Gastroesophageal sphincter (tissue), 4 donors: ENCODE measurements at places on chromosomes 3 and 15. TPM values are rescaled to one million over a fixed set of nuclear protein-coding genes. Genes with fewer than 3 reads are reported as not detected.

- no peak for ATAC-seq
Measured at GRCh38 chr3:153182501-153183293, 20.7 kb downstream of the RAP2B start.

GRCh38 chr15:49501586-49501985 lies 78.5 kb downstream of the FGF7 start:
- ATAC-seq, result no peak

DNA sequence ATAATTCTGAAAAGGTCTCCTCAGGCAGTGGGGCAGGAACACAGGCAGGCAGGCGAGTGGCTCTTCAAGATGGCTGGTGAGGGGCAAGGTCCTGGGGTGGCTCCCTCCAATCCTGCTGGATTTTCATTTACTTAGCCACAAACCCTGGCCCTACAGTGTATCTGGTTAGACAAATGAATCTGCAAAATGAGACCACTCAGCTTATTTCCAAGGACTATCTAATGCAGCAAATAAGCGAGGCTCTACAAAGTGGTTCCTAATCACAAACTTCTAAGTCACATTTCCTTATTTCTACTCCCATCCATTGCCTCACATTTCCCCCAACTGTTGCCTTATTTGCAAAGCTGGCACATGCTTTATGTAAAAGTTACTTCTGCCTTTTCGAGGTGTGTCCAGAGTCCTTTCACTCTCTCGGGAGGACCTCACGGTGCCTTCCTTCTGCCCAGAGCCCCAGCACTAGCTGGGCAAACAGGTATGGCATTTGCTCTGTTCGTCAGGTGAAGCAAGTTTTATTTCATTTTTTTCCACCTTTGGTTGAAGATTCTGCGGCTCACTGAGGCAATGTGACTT lies 40.5 kb downstream of the CCDC12 start:
- ATAC-seq, result no peak

Gene TRMT10C
- 15.1 TPM for total RNA-seq

GRCh38 chr3:24318677-24319287 lies 175.9 kb downstream of the THRB start:
- no peak for ATAC-seq

- ATAC-seq, result no peak
Measured at GRCh38 chr3:188446766-188447165, 292.8 kb downstream of the LPP start.

Gene SNX22
- total RNA-seq, result 0.13 TPM

DNA sequence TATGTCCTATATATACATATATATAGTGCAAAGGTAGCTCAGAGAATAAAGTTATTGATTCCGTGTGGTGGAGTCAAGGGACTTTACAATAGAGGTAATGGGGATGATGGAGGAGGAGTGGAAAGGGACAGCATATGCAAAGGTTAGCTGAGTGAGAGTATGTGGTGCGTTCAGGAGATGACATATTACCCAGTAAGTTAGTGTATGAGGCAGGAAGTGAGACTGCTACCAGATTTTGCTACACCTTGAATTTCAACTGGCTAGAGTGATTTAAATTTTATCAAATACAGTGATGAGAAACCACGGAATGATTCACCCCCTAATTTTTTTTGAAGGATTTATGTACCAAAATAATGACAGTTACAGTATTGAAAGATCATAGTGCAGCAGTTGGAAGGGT lies 2.8 kb downstream of the ACTL6A start:
- no peak for ATAC-seq

DNA sequence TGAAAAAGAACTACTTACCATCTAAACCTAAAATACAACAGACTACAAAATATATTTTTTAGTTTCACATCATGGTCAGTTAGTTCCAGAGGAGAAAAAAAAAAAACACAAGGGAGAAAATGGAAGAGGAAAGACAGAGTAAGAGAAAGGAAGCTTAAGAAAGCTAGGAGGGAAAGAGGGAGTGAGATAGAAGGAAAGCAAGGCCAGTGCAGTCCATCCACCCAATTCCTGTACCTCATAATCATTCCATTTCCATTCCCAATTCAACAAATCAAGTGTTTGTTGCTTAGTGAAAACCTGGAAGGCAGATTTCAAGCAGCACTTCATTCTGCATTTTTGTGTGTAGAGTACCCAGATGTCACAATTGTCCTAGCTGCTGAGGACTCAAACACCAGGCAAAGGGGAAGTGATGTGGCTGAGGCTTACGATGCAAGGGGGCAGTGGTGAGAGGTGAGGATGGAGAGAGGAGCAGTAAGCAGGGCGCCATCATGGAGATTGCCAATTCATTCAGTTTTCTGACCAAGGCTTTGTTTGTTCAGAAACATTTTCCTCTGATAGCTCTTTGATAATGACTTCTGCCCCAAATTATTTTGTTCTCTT lies 83.6 kb upstream of the GSK3B start:
- no peak for ATAC-seq

DNA sequence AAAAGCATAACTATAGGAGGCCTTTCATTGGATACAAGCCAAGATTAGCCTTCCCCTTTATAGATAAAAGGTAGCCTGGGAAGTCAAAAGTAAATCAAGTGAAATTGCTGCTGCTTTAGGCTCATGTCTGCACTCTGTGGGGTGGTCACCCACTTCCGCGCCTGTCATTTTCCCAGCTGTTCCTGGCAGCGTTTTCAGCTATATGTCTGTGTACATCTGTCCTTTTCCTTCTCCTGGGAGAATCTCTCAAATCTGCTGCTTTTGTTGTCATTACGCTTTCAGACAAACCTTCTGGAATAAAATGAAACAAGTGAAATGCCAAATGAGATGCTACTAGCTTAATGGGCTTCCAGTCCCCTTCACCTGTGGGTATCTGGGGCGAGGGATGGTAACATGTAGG lies 211.8 kb downstream of the MCTP2 start:
- no peak for ATAC-seq

Gene PLA2G4E
- 0.08 TPM for total RNA-seq

DNA sequence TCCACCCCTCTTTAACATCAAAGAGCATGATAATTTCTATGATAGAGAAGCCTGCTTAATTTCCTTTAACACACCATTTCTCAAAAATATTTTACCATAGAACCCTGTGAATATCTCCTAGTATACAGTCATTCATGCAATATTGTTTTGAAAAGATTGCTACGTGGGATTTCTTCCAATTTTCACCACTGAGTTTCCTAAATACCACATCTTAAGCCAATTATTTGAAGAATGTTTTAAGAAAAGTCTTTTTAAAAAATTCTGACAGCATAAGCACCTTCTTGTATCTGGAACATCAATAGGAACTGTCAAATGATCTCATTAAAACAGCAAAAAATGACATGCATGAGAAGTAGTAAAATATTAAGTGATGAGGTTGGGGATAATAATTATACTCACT lies 1126.7 kb downstream of the TUSC7 start:
- no peak for ATAC-seq

Gene NR2E3
- total RNA-seq, result not detected

GRCh38 chr3:180630371-180630770 lies 28.4 kb downstream of the TTC14 start:
- ATAC-seq, result no peak

GRCh38 chr3:16326724-16327349 lies 61.8 kb downstream of the OXNAD1 start:
- ATAC-seq, result no peak

GRCh38 chr3:31962801-31963205 lies 18.3 kb downstream of the OSBPL10 start:
- no peak for ATAC-seq

Gene PLA2G4D
- total RNA-seq, result not detected

Gene ACTRT3
- total RNA-seq, result 5.1 TPM

- no peak for ATAC-seq
Measured at GRCh38 chr3:98568402-98568801, 25.0 kb downstream of the CPOX start.

DNA sequence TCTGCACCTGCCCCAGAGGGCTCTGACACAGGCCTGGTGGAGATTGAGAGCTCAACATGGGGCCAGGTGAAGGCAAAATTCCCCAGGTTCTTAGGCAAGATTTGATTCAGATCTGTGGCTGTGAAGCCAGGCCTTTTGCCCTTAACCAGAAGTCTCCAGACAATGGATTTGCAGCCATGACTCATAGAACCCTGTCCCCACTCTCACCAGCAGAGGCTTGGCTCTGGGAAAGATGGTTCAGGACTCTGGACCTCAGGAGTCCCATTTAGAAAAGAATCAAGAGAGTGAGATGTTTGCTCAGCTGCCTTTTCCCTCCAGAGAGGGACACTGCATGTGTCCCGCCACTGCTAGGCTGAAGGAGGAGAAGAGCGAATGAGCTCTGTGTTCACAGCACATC lies 361.4 kb upstream of the ICE2 start:
- ATAC-seq, result no peak

Gene B3GNT5
- total RNA-seq, result 5.9 TPM

Gene BDH1
- total RNA-seq, result 9.5 TPM

Gene LMAN1L
- total RNA-seq, result not detected

GRCh38 chr3:4139462-4140140 lies 163.6 kb upstream of the SETMAR start:
- no peak for ATAC-seq

Gene TMIE
- total RNA-seq, result not detected

DNA sequence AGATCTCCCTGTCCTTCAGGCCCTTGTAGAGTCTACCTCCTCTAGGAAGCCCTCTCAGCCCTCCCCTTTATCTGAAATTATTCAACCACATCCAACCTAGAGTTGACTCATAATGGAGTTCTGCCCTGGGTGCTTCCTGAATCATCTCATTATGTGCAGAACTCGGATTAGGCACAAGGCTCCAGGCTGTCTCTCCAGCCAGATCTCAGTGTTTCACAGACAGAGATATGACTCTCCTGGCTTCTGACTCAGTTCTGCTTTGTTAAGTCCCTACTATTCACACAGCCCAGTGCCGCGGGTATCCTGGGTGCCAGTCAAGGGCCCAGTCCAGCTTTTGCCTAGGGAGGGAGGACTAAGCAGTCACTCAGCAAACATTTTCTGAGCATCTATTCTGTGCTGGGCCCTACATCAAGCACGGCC lies 9.3 kb downstream of the STRA6 start:
- peak; percentile 48 for ATAC-seq

Gene GOLGA8O
- not detected for total RNA-seq

GRCh38 chr3:159174715-159175692 lies 373.1 kb downstream of the MFSD1 start:
- no peak for ATAC-seq

Gene SLC41A3
- 40.2 TPM for total RNA-seq

GRCh38 chr3:44100298-44100695 lies 141.4 kb upstream of the TOPAZ1 start:
- ATAC-seq, result no peak

DNA sequence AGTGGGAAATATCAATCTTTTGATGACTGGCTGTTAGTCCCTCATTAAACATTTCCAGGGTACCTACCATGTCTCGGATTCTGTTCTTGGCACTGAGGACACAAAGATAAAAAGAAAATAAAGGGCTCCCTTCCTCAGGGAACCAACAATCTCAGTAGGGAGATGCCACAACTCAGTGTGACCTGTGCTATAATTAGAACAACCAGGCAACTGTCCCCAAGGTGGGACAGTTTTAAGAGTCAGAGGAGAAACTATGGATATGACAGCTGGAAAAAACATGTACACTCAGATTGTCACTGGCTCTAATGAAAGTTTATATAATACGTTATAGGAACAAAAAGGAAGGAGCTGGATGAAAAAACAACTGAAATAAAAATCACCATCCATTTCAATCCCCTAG lies 23.3 kb upstream of the CMTM8 start:
- no peak for ATAC-seq

- no peak for ATAC-seq
Measured at GRCh38 chr15:55279746-55280351, 9.8 kb downstream of the RAB27A start.

Gene RAB5A
- 72.8 TPM for total RNA-seq

DNA sequence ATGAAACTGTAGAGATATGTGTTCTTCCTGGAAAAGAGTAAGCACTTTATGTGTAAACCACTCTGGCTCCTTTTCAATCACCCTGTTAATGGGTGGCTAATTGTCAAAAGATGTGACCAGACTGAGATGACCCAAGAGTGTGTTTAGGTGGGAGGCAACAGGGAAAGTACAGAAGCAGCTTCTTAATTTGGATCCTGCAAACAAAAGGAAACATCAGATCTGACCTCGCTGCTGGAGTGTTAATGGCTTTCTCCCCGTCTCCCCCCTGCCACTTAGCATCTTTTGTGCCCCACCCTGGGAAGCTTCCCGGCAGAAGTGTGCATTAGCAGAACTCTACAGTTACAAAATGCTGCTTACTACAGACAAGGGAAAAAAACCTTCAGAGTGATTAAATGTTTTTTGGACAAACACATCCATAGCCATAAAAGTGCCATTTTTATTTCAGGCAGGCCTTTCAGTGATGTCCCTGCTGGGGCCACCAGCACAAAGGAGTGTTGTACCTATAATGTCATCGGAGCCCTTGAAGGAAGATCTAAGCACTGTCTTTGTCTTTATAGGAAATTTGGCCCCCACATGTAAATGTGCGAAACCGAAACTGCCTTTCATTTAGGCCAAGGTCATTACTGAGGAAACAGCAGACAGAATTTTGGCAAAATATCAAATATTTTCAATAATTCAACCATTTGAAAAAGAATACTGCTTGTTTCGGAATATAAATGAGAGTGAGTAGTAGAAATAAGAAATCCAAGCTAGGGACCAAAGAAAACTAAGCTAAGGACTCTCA lies 311.0 kb downstream of the WDR72 start:
- no peak for ATAC-seq

- ATAC-seq, result no peak
Measured at GRCh38 chr3:42014458-42014920, 52.6 kb upstream of the ULK4 start.

DNA sequence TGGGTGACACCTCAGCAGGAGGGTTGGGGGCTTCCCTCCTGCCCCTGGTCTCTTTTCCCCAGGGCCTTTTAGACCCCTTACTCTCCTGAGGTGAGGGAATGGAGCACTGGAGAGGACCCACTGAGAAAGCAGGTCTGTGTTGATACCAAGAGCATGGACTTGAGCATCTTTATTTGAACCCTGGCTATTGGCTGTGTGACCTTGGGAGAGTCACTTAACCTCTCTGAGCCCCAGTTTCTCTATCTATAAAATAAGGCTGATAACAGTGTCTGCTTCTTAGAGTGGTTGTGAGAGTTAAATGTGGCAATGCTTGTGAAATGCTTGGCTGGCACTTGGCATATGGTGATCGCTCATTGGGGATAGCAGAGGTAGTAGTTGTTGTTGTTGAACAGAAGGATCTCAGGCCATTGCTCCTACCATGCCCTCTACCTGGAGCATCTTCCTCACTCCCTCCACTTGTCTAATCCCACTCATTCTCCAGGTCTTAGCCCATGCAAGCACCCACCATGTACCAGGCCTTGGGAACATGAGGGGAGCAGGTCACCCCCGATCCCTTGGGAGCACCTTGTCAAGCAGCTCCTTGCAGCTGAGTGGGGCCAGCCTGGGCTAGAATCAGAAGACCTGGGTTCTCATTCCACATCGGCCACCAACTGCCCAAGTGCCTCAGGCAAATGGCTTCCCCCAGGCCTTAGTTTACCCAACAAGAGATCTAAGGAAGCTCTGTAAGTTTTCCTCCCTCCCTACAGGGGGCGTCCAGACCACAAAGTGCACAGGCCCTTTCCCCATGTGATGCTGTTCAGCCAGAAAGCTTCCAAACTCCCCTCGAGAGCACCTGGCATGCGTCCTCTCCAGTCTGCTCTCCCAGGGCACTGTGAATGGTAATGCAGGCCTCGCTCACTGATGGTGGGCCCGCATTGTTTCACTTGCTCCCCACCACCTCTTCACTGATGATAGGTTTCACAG lies 96.7 kb downstream of the LSM3 start:
- ATAC-seq, result no peak
